Stomach (tissue), 19 donors: ENCODE measurements at places on chromosomes 16 and 17. TPM values are rescaled to one million over a fixed set of nuclear protein-coding genes. Genes with fewer than 3 reads are reported as not detected.

The CCL17 gene
- total RNA-seq: not detected

The ATP1B2 gene
- 0.45 TPM for total RNA-seq

The HS3ST6 gene
- total RNA-seq: not detected

The KRT27 gene
- not detected for total RNA-seq

The GABARAP gene
- 388 TPM for total RNA-seq

The TELO2 gene
- total RNA-seq: 107 TPM

The SSTR5 gene
- not detected for total RNA-seq
